ENCODE measurements at places on chromosomes 5 and 9. TPM values are rescaled to one million over a fixed set of nuclear protein-coding genes. Genes with fewer than 3 reads are reported as not detected.

GRCh38 chr9:94624629-94625028 is 14.7 kb downstream of the FBP1 start:
- no peak for DNase-seq

Gene FAM78A
- 4.8 TPM for total RNA-seq

Gene LRRC14B
- not detected for total RNA-seq

DNA sequence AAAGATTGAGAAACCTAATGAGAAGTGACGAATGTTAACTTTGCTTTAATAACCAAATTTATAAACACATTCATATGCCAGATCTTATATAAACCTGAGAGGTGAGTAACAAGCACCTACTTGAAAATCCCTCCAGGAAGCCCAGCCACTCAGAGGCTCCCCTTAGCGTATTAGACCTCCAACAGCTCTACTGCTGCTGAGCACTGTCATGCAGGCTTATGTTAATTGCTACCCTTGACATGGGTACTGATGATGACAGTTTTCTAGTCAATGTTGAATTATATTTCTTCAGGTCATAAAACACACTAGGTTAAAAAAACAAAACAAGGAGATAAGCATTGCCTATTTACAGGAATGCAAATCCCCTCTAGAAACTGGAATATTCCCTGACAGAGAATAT is 161.2 kb downstream of the MPDZ start:
- no peak for DNase-seq

GRCh38 chr5:176744584-176744965 is 65.8 kb upstream of the UNC5A start:
- DNase-seq, result no peak

- no peak for DNase-seq
Measured at GRCh38 chr9:101387871-101388506, 3.2 kb upstream of the BAAT start.

Gene PCDH1
- 19.9 TPM for total RNA-seq

Gene NR4A3
- 5.7 TPM for total RNA-seq

GRCh38 chr9:128006332-128006996 is 25.7 kb upstream of the EEIG1 start:
- DNase-seq, result no peak

- DNase-seq, result no peak
Measured at GRCh38 chr9:9919174-9919775, 693.5 kb downstream of the PTPRD start.

DNA sequence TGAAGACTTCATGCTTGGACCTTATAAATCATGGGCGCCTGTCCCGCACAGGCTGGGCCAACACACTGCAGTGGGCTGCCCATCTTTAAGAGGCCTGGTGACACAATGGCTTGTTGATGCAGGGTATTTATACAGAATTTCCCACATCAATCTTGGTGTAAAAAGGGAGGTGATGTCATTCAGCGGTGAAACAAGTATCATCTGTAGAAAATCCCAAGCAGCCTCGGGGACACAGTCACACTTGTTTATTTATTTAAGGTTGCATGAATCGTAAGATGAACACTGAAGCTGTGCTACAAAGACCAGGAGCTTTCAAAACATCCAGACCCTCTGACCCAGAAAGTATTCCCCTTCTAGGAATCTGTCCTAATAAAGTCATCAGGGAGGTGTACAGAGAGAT is 40.5 kb downstream of the SMIM23 start:
- DNase-seq, result no peak

Gene POU5F2
- 4.7 TPM for total RNA-seq

DNA sequence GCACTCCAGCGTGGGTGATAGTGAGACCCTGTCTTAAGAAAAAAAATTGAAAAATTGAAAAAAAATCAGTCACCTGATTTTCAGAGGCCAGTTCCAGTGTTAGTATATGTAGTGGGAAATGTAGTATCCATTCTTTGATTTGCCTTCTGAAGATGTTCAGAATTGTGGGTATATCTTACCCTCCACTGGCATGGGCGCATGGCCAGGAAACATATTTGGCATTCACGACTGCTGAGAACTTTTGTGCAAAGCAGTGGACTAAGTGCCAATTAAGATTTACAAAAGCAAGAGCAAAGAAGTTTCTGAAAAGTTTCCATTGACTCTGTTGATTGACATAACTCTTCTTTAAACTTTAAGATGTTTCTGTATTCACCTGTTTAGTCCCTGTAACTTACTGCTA is 2.4 kb downstream of the CAVIN4 start:
- no peak for DNase-seq

Measured in tibial nerve (tissue), 4 donors.